ENCODE measurements at places on chromosomes 7 and 10.

- no peak for DNase-seq
Measured at GRCh38 chr10:113980408-113981087, 63.1 kb upstream of the ADRB1 start.

DNA sequence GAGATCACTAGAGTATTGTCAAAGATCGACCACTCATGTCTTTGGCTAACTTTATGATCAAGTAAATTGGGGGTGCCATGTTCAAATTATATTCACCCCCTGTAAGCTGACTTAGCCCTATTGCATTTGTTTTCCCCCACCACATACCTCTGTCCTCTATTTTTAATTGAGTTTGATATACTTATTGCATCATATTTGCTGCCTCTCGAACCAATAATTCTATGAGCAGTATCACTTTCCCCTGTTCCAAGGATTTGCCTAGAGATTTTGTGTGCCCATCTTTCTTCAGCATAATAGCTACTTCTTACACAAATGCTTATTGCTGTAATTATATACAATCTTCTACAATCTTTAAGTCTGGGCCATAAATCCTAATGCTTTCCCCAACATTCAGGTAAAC is 245.2 kb downstream of the COBL start:
- DNase-seq: no peak

DNA sequence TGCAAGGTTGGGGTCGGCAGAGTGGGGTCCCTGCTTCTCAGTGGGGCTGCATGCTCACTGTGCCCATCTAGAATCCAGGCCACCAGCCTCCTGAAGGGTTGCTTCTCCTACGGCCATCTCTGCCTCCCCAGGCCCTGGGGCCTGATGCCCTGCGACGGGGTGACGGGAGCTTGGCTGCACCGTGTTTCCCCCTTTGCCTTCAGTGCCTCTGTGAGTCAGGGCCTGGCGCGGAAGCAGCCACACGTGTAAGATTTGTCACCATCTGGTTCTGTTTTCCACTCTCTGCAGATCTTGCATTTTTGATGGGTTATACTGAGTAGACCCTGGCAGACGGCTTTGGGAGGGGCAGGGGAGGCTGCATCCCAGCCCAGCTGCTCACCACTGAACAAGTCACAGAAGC is 7.2 kb downstream of the ADAMTS14 start:
- DNase-seq: peak; percentile 90

DNA sequence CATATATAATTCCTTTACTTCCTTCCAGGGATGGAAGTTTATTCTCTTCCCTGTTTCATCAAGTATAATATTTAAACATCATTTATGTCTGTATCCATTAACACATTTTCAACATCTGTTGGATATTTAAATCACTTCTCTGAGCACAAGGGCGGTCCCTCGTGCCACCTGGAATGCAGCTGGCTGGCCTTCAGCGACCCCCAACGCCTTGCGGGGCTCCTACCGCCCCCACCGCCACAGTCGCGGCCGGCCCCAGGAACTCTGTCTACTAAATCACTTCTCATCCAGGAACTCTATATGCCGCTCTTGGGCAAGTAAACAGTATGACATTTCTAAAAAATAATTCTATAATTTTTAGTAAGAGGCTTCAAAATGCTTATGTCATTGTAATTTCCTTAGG is 221.1 kb upstream of the PTN start:
- DNase-seq: no peak

- DNase-seq: no peak
Measured at GRCh38 chr10:11026773-11027172, 9.1 kb downstream of the CELF2 start.

DNA sequence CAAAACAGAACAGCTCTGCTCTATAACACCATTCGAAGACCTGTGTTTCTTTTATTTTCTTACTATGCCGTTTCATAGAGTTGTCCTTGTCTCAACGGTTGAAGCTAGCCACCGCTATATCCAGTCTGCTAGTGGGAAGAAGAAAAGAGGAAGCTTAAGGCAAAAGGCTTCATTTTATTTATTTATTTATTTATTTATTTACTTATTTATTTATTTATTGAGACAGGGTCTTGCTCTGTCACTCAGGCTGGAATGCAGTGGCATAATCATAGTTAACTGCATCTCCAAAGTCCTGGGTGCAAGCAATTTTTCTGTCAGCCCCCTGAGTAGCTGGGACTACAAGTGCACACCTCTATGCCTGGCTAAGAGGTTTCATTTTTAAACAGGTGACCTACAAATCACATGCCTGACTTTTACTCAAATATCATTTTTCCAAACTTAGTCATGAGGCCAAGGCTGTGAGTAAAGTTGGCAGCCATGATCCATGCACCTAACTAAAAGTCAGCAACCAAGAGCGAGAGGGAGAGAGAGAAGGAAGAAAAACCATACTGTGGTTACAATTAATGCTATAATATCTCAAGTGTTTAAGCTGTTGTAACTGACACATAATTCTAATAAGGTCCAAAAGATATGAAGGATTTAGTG is 1305.3 kb upstream of the LRRTM3 start:
- DNase-seq: no peak

DNA sequence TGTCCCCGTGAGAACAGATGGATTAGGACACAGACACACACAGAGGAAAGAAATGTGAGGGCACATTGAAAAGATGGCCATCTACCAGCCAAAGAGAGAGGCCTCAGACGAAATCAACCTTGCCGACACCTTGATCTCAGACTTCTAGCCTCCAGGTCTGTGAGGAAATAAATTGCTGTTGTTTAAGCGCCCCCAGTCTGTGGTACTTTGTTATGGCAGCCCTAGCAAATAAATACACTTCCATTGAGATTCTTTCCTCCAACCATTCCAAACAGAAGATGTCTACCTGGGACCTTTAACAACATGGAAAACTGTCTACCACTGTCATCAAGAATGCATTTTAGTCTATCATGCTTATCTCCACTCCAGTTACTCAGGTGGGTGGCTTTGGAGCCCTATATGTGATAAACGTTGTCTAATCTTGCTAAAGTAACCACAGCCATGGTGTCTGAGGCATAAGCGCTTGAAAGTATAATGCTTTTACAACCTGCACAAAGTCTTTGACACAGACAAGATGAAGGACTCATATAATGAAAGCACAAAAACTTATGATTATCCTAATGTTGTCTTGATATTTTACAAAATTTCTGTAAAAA is 244.3 kb downstream of the MTERF1 start:
- DNase-seq: peak; percentile 77

DNA sequence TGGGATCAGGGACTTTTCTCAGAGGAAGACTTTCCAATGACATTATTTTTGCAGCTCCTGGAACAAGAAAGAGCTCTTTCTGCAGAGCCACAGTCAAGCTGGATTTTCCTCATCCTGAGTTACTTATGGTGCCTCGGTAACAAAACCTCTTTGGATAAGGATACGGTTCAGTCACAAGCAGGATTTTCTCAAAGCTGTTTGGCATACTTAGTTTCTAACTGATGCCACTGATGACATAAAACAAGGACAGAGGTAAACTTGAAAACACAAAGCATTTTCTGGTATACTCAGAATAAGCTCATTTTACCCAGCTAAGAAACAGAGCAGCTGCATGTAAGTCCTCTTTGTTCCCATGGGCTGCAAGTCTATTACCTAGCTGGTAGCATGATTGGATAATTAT is 340.9 kb upstream of the MEOX2 start:
- DNase-seq: no peak

DNA sequence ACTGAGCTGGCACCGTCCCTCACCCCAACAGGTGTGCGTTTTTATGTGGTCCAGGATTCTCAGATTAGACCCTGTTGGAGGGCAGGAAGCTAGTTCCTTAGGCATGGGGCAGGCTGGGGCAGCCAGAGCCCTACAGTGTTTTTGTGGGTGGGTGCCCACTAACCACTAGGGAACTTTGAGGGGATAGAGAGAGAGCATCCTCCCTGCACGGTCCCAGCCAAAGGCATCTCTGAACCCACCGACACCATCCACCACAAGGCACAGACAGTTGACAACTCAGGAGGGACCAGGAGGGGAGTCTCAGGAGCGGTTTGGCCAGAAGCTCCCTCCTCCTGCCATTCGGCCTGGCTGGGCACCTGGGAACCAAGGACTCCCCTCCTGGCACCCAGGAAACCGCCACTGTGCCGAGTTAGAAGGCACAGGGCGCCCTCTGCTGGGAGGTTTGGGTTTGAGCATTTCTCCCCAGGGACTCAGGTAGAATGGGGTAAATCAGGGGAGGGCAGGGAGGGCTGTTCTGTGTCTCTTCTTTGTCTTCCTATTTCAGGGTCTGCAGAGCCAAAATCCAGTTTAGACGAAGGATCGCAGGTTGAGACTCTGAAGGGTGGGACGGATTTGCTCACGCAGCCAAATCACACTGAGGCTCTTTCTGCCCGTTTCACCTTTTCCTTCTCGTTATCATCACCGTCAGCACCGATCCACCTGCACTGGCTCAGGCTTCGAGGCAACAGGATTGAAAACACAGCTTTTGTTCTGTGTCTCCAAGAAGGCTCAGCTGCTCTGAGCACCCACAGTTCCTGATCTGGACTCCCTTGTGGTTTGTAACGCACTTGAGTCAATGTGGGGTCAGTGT is 84.8 kb upstream of the COL13A1 start:
- DNase-seq: peak; percentile 70

GRCh38 chr10:3139216-3139910 is 33.2 kb downstream of the PITRM1 start:
- peak; percentile 28 for DNase-seq

DNA sequence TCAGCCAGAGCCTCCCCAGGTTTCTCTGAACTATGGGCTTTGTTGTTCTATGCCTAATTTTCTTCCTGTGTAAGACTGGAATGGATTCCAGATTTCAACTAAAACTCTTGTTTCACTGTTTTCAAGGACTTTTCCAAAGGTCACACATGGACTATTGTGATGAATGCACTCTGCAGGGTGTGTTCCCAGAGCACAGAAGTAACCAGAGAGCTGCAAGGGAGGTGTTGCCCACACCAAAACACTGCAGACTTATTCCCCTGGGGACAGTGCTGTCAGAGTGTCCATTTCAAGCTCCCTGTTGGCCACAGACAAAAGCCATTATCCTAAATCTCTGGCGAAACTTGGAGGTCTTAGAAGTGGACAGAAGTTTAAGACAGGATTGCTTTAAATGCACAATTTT is 231.6 kb downstream of the TRIL start:
- DNase-seq: no peak

DNA sequence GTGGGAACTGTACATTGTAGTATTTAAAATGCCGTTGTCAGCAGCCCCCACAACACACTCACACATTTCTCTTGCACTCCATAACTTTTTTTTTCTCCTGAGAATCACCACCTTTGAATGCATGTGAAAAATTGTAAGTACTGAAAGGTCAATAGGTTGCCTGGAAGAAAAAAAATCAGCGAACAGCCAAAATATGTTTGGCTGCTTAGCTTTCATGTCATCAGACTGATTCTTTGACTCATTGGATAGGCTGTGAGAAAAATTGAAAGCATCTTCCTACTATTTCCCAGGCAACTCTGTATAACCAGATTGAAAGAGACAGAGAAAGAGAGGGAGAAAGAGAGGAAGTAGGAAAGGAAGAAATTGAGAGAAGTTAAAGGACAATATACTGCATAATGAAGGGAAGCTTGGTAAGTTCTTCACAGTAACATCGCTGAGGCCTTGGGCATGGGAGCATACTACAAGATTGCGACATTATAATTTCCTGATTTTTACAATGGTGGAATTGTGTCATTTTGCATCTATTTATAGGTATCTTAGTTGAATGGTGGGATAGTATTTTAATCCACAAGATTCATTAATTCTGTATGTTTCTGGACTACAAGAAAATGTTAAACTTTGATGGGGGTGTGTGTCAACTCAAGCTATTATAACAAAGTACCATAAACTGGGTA is 249.3 kb upstream of the KCND2 start:
- DNase-seq: no peak

GRCh38 chr7:132738254-132738653 is 162.0 kb upstream of the PLXNA4 start:
- no peak for DNase-seq

DNA sequence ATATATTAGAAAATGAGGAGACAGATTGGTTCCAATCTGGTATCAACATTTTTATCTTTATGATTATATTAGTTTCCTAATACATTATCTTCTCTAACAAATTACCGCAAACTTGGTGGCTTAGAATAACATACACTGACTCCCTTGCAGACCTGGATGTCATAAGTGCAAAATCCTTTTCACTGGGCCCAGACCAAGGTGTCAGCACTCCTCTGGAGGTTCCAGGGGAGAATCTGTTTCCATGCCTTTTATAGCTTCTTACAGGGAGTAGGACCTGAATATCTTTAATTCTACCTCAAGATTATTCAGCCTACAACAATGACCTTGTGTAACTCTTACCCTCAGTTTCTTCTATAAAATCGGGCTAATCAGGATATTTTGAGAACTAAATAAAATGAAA is 329.9 kb upstream of the GRM3 start:
- no peak for DNase-seq

DNA sequence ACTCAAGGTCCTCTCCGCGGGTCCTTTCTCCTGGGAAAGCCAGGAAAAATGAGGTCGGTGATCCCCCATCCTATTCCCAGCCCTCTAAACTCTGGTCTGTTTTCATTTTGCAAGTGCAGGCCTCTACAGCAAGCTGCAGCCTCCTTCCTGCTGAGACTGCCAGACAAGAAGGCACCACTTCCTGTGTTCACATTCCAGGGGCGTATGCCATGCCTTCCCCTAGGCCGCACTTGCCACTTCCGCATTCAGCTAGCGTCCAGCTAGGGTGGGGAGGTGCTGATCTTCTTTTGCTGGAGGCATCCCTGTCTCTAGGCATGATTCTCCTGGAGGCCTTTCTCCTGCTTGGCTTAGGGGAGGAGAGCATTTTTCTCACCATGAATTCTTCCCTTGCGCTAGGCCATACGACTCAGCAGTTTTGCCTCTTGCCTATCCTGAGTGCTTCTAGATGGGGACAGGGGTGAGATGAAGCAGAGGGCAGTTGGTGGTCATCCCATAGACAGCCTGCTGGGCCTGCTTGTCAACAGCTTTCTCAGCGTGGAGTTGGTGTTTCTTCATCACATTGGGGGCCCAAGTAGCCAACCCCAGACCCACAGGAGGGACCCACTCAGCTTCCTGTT is 328.9 kb downstream of the RPS24 start:
- DNase-seq: no peak

GRCh38 chr7:52715701-52716100 is 319.7 kb upstream of the POM121L12 start:
- peak; percentile 17 for DNase-seq

- no peak for DNase-seq
Measured at GRCh38 chr7:4711634-4712033, 29.5 kb downstream of the FOXK1 start.
